ENCODE measurements at places on chromosomes 7 and 10.

DNA sequence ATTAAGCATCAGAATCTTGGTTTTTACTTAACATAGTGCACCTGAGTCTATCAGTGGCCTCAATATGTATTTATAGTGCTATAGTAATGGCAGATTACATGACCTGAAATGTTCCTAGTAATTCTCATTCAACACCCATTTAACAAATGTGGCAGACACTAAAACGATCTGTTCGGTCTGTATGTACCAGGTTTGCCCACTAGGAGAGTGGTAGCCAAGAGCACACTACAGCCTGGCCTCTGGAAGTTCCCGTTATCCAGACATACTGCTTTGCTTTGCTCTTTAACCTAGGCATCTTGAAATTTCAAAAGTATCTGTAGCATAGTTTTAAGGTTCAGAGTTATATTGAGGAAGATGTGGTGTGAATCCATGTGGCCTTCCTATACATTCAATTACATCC lies 395.7 kb upstream of the NRG3 start:
- DNase-seq = no peak

DNA sequence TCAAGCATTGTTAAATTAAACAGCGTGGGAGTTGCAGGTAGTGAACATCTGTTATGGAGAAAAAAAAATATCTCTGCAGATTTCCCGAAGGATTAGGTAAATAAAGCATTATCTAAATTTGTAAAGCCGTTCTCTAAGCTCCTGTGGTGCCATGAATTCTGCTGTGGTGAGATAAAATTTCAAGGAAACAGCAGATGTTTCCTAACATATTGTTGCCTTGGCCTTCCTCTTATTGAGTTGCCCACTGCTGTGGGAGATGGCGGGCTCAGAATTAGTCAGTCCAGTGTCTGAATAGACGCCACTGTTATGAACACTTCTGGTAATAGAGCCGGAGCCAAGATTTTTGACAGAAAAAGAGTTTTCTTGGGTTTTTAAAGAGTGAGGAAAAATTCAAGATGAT lies 82.6 kb upstream of the ELMO1 start:
- DNase-seq = no peak

DNA sequence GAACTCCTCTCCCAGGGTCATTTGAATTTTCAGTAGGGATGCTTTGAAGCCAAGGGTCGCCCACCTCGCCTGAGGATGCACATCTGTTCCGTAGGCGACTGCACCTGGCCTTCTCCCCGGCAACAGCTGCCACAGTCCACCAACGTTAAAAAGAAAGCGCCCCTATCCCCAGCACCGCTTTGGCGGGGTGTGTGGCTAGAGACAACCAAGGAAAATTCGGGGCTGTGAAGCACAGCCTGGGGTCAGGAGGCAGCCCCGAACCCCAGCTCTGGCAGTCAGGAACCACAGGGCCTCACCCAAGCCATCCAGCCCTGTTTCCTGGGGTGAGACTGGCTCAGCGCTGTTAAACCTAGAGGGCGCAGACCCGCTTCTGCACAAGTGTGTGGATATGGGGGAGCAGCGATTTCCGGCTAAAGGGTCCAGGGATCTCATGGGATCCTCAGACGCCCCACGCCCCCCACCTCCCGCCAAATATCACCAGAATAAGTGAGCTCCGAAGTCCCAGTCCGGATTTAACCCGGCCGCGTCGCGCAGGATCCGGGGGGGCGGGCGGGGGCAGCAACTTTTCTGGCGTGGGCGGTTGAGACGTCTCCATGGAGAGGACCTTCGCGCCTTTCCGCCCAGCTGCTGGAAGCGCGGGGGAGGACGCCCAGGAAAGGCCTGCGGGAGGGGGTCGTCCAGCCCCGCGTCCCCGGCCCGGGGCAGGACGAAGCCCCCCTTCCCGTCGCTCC lies 822 bp downstream of the ZC3HAV1L start:
- peak; percentile 34 for DNase-seq

DNA sequence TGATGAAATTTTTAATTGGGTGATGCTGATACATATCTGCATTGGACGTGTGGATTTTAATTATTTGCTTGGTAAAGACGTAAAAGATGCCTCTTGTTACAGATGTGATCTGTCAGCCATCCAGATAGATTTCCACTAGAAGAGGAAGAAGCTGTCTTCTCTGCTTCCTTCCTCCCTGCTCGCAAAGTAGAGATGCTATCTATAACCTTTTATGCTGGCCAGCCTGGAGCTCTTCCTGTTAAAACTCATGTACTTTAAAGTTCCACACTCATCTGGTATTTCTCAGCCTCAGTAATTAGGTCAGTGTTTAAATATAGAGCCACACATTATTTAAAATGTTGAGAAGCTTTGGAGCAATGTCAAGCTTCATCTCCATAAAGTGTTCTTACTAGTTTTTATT lies 51.2 kb upstream of the TMEM229A start:
- DNase-seq = no peak

DNA sequence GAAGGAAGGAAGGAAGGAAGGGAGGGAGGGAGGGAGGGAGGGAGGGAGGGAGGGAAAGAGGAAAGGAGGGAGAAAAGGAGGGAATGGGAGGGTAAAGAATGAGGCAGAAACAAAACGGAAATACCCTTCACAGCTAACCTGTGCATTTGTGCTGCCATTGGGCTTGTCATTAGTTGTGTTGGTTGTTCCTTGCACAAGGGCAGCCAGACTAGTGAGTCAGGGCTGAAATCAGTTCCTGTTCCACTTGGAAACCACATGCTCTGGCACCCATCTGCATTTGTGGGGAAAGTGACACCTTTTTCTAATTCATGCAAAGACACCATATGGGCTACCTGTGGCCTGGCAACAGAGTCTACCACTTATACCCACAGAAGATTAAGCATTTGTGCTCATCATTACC lies 1004.0 kb upstream of the C7orf33 start:
- DNase-seq = no peak

DNA sequence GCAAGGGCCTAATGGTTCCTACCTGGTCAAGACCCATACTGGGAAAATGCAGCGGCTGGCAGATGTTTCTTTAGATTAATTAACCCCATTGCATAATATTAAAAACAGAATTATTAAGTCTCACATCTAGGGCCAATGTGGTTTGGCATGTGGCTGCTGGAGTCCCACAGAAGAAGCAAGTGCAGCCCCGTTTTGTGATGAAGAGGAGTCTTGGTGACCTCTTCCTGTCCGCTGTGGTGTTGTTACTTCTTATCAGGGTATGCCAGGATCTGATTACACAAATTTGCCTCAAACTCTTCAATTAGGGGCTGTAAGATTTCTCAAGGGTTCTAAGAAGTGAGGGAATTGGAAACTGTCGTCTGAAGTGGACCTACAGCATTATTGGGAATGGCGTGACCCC lies 240.3 kb downstream of the SEC23IP start:
- DNase-seq = no peak

Measured in activated naive CD4-positive, alpha-beta T cell treated with Interleukin-2 at 50 U/mL for 16 hours (primary cell).